Activated CD8-positive, alpha-beta memory T cell treated with anti-CD3 and anti-CD28 coated beads for 4 hours (primary cell): ENCODE measurements at places on chromosomes 12 and 14.

GRCh38 chr12:16072678-16073077 is 161.5 kb downstream of the DERA start:
- DNase-seq: no peak

- DNase-seq: no peak
These were observed 88.4 kb upstream of the PARP11 start for GRCh38 chr12:3961591-3961990.

GRCh38 chr12:107605293-107605692 is 80.3 kb upstream of the PWP1 start:
- DNase-seq: no peak

DNA sequence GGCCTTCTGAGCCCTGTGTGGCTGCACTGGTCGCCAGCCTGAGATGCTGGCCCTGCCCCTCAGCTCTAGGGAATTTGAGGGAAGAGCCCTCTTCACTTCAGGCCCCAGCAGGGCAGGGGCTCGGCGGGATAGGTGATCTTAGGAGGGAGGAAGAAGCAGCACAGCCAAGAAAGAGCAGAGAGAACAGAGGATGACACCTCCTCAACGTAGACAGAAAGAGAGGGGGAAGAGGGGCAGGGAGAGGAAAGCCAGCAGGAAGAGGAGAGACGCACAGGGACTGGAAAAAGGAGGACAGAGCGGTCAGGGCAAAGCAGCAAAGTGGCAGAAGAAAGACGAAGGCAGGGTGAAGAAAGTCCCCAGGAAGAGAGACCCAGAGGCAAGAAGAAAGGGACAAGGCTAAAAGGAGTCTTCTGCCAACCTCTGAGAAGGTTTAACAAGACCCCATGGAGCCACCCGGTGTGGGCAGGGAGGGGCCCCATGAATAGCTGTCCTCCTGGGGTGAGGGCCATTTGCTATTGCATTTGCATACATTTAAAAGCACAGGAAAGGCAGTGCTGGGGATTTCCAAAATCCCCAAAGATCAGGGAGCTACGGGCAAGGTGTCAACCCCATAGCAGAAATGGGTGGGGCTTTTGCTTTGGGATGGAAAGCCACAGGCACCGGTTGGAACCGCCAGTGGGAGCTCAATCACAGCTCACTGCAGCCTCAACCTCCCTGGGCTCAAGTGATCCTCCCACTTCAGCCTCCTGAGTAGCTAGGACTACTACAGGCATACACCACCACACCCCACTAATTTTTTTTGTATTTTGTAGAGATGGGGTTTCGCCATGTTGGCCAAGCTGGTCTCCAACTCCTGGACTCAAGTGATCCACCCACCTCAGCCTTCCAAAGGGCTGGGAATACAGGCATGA is 22.7 kb downstream of the CMKLR1 start:
- no peak for DNase-seq
